Stimulated activated CD4-positive, alpha-beta T cell treated with anti-CD3 and anti-CD28 coated beads, Interleukin-1b, Interleukin-23, amount 100 ng/mL, for 1 hour (primary cell): ENCODE measurements at places on chromosomes 1 and 21.

GRCh38 chr1:233193741-233194140, 101.8 kb downstream of the PCNX2 start:
- no peak for DNase-seq

DNA sequence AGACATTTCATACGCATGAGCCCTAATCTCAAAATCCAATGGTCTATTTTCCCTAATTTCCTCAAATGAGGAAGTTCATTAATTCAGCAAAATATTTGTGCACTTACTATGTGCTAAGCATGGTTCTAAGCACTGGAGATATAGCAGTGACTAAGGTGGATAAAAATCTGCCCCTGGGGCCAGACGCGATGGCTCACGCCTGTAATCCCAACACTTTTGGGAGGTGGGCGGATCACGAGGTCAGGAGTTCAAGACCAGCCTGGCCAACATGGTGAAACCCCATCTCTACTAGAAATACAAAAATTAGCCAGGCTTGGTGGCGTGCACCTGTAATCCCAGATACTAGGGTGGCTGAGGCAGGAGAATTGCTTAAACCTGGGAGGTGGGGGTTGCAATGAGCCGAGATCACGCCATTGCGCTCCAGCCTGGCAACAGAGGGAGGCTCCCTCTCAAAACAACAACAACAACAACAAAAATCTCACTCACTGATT, 4.3 kb upstream of the MIIP start:
- no peak for DNase-seq

DNA sequence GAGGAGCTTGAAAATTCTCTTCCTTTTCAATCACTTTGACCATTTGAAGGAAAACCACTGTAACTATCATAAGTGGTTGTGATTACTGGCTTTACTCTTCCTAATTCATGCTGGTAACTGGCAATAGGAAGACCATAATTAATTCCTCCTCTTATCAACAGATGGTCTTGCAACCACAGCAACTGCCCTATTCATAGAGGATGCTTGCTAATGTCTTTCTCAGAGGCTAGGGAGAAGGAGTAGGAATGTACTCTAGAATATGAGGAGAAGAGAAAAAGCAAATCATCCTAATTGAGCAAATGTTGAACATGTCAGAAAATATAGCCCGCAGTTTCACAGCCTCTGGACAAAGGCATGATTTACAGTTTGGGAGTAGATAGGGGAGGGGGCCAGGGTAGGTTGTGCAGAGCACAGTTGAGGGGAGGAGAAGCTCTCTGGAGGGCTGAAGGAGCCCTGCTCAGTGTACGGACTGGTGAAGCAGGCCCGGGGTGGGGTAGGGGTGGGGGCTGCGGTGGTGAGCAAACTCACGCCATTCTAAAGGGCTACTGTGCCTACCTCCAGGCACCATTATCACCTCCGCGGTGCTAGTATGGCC, 192.9 kb downstream of the PCP4 start:
- DNase-seq = no peak

- no peak for DNase-seq
Observed at GRCh38 chr21:46482225-46482845, 23.6 kb downstream of the DIP2A start.

DNA sequence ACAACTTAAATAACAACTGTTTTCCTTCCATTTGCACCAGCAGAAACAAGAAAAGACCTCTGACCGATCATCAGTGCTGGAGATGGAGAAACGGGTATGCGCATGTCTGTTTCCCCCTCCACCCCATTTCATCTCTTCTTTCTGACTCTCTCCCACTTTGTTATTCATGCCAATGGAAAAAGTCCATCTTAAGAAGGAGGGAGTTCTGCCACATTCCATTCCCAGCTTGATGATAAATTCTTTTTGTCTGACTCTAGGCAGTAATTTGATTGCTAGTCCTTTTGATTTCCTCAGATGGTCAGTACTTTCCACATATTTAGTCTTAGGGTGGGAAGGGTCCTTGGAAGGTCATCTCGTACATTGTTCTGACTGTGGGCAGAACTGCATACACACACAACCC, 142.5 kb downstream of the SYT2 start:
- DNase-seq = no peak

GRCh38 chr1:66353257-66353656, 180.7 kb upstream of the SGIP1 start:
- no peak for DNase-seq
